T47D (cell line): ENCODE measurements at places on chromosomes 7 and 10.

DNA sequence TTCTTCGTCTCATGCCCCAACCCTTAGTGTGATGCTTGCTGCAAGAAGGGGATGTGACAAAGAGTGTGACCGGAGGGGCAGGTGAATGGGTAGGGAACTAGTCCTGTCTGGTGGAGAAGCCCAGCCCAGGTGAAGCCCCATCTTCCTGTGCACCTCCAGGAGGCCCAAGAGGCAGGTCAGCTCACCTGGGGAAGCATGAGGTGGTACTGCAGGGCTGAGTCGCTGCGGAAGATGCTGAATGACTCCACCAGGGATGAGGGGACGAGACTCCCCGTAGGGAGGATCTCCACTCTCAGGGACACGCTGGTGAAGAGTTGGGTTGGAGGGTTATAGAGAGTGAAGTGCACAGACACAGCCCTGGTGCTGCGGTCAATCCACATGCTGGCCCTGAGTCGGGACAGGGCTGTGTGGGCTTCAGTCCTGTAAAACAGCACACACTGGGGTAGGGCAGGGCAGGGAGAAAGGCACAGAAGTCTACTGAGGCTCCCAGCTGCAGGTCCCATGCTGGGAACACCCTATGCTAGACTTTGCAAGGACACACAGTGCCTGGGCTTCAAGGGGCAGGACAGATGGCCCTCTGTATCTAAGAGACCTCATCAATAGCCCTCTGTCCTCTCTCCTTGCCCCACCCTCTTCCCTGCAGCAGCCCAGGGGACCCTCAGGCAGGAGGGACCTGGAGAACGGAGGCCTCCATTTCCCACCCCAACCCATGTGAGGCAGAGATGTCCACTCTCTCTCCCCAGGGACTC lies 136.5 kb downstream of the PKD1L1 start:
- DNase-seq = no peak

- DNase-seq = no peak
These were observed 71.0 kb downstream of the CASD1 start for GRCh38 chr7:94580601-94581000.

DNA sequence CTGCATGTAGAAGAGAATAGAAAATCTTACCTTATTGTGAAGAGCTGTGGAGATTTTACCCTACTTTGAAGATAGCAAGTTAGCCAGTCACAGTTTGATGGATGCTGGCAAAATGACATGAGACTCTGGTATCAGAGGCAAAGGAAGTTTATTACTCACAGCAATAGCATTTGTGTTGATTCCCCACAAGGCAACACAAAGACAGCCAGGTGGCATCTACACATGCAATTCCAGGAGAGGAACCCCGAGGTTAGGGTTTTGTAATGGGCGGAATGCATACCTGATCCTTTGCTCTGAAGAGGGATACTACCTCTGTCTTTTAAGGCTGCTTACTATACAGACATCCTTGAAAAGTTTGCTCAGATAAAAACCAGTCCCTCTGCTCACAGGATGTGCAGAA lies 59.5 kb downstream of the AHR start:
- DNase-seq = no peak

DNA sequence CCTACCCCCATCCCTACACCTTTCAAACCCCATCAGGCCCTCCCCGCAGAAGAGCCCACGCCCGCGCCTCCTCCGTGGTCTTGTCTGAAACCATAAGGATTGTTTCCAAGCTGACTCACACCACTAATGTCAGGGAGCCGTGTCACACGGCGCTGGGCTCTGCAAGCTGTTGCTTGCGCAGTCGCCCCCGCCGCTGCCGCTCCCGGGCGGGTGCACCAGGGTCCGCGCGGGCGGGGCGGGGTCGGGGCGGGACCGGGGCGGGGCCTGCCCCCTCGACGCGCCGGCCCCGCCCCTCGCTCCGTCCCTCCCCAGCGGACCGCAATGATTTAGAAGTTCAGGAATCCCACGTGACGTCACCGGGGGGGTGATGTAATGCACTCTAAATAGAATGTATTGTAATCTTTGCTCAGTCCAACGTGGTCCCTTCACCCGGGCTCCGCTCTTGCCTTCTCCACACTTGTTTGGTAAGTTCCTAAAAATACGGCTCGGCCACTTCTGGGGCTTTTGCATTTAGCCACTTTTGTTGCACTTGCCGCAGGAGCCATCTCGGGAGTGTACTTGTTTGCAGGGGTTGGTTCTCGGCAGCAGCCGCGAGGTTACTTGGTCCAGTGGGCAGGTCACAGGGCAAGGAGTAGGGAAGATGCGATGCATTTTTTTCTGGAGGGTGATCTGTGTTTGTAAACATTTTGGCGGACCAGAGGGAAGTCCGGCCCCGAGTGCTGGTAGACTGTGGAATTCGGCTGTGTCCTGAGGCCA lies 3.2 kb upstream of the CREB5 start:
- DNase-seq = peak; percentile 53

- DNase-seq = no peak
These were observed 57.4 kb upstream of the ACBD5 start for GRCh38 chr10:27297844-27298521.

DNA sequence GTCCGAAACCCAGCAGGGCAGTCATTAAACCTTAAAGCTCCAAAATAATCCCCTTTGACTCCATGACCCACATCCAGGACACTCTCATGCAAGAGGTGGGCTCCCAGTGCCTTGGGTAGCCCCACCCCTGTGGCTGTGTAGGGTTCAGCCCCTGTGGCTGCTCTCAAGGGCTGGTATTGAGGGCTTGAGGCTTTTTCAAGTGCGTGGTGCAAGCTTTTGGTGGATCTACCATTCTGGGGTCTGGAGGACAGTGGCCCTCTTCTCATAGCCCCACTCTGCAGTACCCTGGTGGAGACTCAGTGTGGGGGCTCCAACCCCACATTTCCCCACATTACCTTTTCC lies 50.5 kb downstream of the RSBN1L start:
- no peak for DNase-seq

DNA sequence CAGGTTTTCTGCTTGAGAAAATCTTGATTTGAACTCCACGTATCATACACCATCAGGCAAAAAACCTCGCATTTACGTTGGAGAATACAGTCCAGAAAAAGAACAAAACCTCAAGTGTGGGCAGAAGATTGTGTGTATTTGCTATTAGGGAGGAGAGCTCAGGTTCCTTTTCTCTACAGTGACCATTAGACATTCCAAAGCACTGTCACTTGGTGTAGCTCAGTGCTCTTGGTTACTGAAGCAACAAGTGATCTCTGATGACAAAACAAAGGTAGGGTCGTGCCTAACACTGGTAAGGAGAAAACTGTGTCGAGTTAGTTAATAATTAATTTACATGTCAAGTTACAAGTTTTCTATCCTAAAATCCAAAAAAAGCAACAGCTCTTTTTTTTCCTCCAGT lies 72.6 kb downstream of the C1GALT1 start:
- no peak for DNase-seq

DNA sequence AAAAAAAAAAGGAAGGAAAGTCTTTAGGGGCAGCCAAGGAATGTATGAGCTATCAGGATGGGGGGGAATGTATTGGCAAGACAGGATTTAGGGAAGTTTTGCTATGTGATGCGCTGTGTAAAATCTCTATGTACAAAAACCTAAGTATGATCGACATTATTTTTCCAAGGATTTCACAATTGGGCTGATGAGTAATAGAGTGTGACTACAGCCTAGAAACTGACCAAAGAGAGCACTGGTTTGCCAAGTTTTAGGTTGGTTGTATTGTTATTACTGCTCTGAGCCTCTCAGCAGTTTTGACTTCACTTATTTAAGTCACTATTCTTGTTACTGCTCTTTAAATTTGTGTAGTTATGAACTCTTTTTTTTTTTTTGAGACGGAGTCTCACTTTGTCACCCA lies 107.3 kb downstream of the NRCAM start:
- DNase-seq = no peak

- no peak for DNase-seq
These were observed 52.8 kb downstream of the HHEX start for GRCh38 chr10:92742331-92743228.

DNA sequence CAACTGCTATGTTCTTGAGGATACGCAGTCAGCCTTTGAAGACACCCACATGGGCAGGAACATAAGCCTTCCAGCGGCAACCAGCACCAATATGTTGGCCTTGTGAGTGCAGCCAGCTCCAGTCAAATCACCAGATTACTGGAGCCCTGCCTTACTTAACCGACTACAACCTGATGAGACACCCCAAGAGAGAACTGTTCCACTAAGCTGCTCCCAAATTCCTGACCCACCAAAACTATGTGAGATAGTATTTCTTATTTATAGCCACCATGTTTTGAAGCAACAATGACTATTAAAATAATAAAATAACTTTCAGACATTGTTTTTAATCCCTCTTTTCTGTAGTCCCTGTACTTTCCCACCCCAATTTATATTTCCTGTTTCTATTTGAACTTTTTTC lies 179.6 kb downstream of the ADK start:
- DNase-seq = no peak

- DNase-seq = no peak
These were observed 66.3 kb downstream of the KMT2C start for GRCh38 chr7:152369518-152369917.

GRCh38 chr7:105013221-105013815 lies 687 bp upstream of the KMT2E start:
- DNase-seq = peak; percentile 94

DNA sequence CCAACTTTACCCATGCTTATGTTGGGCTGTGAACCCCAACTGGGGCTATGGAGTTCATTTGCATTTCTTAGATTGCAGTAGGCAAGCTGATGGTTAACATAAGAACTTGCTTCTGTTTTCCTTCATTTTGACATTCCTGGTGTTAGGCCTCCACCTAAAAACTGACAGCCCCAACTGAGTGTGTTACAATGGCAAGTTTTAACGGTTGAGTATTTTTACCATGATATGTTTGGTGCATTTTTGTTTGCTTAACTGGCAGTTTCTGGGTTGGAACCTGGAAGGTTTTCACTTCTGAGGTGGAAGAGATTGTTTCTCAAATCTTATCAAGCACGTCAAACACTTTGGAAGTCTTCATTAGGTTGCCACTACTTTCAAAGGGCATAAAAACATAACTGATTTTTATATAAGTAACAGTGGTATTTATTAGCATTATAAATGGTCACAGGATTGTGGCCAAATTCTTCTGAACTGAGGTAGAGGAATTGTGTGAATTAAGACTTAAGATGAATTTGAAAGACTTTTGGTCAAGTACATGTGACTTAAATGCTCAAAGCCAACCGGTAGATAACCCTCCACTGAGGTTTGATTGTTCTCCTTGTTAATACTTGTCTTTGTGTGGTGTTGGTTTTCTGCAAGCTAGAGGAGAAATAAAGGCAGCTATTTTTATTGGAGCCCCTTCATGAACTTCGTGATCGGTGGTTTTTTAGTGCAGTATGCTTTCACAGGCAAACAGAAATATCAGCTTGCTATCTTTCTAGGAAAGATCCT lies 2.8 kb downstream of the BMI1 start:
- no peak for DNase-seq

DNA sequence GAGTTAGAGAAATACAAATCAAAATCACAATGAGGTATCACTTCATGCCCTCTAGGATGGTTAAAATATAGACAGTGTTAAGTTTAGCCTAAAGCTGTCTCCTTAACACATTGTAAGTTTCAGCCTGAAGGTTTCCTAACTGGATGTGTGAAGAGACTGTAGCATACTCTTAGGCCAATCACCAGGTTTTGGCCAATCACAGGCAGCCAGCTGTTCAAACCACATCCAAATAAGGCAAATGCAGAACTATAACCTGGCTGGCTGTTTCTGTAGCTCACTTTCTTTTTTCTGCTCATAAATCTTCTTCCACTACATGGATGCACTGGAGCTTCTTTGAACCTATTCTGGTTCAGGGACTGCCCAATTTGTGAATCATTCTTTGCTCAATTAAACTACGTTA lies 19.7 kb downstream of the ESYT2 start:
- no peak for DNase-seq

DNA sequence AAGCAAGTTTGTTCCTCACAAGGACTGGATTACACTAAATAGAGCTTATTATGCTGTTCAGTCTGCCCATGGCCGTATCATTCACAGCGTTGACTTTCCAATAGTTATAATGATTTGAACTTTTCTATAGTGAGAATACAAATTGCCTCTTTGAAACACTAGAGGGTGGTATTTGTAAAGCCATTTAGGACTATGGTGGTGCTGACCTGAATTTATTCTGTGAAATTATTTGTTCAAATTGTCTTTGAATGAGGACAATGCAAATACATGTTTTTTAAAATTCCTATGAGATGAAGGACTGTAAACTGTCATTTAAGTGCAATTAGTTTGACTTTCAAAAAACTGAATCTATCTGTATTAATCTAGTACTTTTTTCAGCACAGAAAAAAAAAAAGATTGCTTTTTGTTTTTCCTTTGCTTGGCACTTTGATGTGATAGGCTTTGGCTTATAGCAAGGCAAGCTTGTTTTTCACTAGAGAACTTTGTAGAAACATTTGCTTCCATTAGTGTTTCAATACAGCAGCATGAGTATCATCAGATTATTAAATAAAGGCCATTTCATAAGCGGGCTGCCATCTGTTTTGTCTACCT lies 122.7 kb upstream of the TMEM229A start:
- peak; percentile 42 for DNase-seq

DNA sequence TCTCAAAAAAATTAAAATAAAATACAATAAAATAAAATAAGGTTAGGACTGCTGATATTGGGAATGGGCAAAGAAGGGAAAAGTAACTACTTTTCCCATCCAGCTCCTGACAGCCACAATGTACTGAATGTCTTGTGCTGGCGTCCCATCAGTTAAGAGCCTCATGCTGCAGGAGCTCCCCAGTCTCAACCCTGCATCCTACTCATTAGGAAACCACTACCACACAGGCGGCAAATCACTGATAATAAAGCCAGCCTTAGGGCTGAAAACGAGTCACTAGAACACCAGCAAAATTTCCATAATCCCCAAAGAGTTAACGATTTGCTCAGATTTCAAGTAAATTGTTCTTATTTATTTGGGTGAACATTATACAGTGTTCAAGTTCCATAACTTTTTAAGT lies 4.3 kb downstream of the YWHAG start:
- DNase-seq = no peak

DNA sequence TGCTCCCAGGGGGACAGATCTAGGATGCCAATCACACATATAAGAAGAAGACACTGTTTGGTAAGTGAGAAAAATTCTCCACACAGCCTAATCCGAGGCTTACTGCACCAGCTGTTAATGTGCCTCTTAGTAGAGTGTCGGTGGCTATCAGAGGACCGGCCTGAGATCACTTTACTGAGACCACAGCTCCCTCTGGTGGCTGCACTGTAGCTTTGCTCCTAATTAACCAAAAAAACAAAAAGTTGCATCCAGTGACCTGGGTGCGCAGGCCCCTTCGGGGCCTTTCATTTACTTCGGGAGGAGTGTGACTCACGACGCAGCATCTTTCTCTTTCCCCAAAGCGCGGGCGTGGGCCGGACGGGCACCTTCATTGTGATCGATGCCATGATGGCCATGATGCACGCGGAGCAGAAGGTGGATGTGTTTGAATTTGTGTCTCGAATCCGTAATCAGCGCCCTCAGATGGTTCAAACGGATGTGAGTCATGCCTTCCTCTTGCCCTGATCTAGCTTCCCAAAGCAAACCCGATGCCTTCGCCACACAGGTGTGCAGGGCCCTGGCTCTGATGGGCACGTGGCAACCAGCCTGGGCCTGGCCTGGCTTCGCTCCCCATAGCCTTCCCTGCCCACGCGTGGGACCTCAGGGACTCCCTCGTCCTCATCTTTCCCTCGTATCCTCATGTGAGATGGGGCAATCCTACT lies 56.7 kb downstream of the MKI67 start:
- DNase-seq = peak; percentile 64
